ENCODE measurements at places on chromosomes 1 and 21. TPM values are rescaled to one million over a fixed set of nuclear protein-coding genes. Genes with fewer than 3 reads are reported as not detected.

DNA sequence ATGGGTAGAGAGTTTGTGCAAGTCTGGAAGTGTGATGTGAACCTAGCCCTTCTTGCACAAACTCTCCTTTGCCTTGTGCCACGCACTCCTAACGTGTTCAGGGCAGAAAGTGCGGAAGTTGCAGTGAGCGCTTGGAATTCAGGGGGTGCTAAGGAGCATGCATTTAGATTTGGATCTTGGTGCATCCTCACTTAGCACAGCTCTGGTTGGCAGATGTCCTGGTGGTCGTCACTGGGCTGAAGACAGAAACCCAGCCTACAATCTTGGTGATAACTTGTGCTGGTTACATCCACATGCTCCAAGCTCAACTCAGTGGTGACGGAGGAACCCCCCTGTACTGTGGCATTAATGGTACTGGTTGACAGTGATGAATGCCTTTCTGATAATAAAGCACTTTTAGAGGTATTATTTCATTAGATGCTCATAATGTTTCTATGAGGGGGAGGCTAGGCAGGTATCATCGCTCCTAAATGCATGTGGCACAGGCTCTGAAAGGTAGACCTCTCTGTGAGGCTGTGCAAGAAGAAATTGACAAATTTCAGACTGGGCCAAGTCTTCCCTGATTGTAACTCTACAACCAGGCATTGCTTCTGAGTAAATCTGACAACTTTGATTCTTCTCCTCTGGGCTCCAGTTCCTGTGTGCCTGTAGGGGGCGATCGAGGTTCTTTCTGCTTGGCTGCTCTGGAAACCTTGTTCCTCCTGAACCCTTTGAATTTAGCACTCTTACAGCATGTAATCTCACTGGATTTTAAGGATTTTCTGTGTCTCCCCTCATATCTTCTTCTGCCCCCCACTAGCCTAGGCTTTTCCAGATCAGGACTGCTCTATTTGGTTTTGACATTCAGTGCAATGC, 40.6 kb downstream of the MAPKAPK2 start:
- DNase-seq, result peak; percentile 72

- DNase-seq, result no peak
Observed at GRCh38 chr1:176338877-176339276, 124.1 kb upstream of the PAPPA2 start.

- peak; percentile 5 for DNase-seq
Observed at GRCh38 chr1:198064181-198064580, 92.6 kb upstream of the NEK7 start.

- DNase-seq, result no peak
Observed at GRCh38 chr1:68185743-68186142, 46.6 kb downstream of the WLS start.

- no peak for DNase-seq
Observed at GRCh38 chr1:234579967-234580366, 30.0 kb downstream of the IRF2BP2 start.

- no peak for DNase-seq
Observed at GRCh38 chr21:30251781-30252180, 31.0 kb downstream of the KRTAP24-1 start.

DNA sequence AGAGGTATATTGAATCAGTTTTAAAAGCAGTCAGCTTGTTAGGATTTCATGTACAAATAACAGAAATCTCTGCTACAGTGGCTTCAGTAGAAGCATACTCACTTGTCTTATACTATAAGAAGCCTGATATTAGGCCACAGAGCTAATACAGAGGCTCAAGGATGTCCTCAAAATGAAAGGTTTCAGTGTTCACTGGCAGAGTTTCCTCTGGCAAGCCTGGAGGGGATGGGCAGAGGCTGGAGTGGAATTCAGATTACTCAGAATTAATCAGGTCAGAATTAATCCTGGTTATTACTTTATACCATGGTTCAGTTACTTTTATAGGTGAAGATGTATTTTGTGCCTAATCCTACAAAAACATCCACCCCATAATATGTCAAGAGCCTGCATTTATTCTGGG, 520.5 kb downstream of the USP25 start:
- peak; percentile 52 for DNase-seq

- DNase-seq, result no peak
Observed at GRCh38 chr1:21451212-21451611, 11.3 kb downstream of the NBPF3 start.

DNA sequence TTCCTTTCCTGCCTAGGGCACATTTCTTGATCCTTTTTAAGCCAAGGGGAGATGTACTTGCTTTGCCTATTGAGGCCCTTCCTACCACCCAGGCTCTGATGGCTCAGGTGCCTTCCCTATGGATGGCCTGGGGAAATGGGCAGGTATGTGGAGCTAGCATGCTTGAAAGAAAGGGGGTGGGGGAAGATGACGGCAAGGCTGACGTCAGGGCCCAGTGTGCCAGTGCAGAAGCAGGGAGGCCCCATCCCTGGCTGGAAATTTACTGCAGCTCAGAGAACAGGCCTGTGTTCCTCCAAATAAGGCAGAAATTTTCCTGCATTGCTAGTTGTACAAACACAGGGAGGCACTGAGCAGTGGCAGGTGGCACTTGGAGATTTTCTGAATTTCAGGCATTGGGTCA, 453.2 kb upstream of the VAMP3 start:
- no peak for DNase-seq

Gene LMOD1
- total RNA-seq, result 8.4 TPM

Gene ITLN1
- total RNA-seq, result 0.22 TPM

Gene F13B
- total RNA-seq, result not detected
